ENCODE measurements at places on chromosomes 16 and 17.

- DNase-seq, result no peak
Measured at GRCh38 chr16:19219836-19220235, 51.8 kb downstream of the SYT17 start.

DNA sequence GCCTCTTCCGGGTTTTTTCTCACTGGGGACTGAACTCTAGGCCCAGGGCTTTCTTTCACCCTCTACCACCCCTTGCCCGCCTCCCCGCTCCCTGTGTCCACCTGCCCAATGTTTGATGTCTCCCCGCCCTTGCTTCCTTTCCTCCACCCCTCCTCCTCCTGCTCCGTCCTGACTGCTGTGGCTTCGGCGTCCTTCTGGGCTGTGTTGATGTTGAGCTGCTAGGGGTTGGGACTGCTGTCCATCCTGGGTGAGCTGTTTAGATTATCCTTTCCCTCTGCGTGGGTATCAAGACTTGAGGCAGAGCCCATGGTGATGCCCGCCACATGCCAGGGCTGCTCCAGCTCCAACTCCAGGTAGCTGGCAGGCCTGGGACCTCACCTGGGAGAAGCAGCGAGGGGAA, 117.5 kb downstream of the CCDC182 start:
- DNase-seq, result no peak

DNA sequence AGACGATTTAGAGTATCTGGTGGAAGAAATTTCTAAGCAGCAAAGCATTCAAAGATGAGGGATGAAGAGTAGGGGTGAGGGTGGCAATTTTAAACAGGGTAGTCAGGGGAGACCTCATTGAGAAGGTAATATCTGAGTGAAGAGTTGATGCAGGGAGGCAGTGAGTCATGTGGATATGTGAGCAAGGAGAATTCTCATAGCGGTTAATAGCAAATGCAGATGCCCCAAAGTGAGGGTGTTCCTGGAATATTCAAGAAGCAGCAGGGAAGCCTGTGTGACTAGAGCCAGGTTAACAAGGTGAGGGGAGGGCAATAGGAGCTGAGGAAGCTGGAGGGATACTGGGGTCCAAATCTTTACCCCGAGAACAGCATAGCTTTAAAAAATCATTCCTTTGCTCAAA, 114.3 kb downstream of the SPACA3 start:
- no peak for DNase-seq

GRCh38 chr17:27342059-27342458, 48.1 kb downstream of the WSB1 start:
- DNase-seq, result peak; percentile 78

DNA sequence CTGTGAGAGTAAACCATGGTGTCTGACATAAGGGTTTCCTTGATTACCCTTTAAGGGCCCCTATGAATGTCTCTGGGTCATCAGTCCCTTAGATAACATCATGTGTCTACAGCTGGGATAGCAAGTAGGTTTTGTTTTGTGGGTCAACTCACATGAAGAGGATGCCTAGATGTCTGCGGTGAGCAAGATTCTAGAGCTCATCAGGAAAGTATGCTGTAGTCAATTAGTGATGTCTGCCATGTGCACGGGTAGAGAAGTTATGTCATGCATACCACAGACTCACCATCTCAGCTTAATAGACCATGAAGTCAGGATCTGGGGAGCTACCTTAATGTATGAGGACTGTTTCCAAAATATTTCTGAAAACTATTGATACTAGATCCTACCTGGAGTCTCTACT, 57.5 kb downstream of the CDH13 start:
- DNase-seq, result no peak
